ENCODE measurements at places on chromosomes 1 and 21.

DNA sequence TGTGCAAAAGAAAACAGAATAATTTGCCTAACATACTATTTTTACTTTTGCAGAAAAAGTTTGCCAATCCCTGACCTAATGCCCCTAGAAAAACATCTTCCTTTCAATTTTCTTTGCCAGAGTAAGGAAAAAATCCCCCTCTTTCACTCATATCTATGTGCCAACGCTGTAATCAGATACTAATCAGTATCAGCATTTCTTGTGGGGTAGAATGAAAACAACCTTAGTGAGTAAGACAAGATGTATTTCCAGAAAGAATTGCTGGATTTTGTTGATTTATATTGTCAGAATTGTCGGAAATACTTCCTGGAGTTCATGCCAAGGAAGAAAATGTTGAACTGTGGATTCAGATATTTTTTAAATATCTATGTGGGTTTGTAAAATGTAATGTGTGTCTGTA is 1893.8 kb downstream of the NCAM2 start:
- no peak for DNase-seq

DNA sequence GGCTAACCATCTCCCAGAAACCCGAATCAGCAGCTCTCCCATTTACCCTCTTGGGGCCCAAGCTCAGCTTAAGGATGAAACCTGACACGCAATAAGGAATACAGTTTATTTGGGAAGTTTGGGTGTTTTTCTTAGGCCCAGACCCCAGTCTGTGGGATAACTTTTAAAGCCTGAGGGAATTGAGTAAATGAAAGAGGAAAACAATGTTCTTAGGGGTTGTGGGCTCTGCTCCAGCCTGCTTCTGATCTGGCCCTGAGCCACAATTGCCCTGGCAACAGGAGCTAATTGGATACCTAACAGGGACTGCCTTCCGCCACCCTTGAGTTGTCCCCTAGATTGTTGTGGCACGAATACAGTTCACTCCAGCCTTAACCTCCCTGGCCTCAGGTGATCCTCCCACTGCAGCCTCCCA is 20.1 kb downstream of the DYRK3 start:
- DNase-seq, result no peak

- no peak for DNase-seq
These were observed 245.0 kb upstream of the B3GALT2 start for GRCh38 chr1:193431265-193431977.

GRCh38 chr1:27350663-27351540 is 9.1 kb downstream of the SYTL1 start:
- DNase-seq, result no peak

GRCh38 chr1:231241750-231242149 is 738 bp downstream of the GNPAT start:
- no peak for DNase-seq

GRCh38 chr1:151520359-151520758 is 9.2 kb downstream of the CGN start:
- no peak for DNase-seq

- DNase-seq, result no peak
These were observed 442.0 kb upstream of the RUNX1 start for GRCh38 chr21:35491114-35491513.

DNA sequence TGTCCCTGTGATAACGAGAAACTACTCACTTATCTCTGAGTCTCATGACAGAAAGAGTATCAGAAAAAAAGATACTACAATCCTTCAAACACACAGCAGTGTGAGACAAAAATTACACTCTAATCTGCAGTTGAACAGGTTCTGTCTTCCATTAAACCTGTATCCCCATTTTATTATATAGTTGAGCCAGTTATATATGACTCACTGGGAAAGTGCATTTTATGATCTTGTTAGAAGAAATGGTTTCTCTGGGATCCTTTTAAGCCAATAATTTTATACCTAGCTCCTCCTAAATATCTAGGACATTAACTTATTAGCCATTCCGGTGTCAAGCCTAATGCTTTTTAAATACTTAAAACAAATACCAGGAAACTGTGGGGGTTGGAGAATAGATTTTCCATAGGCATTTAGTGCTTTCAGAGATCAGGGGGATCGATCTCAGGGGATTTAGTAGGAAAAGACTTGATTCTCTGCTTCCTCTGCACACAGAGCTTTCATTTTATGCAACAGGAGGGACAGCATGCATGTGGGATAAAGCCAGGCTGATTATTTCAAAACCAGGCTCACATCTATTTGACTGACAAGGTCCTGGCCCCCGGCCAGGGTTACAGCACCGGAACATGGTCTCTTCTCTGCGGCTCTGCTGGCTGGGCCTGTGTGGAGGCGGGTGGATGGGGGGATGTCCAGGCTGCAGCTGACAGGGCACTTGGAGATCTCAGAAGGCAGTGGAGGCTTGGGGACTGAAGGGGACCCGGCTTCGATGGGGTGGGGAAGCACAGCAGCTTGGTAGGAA is 310.6 kb downstream of the DISC1 start:
- DNase-seq, result no peak
